ENCODE measurements at places on chromosomes 11 and 22.

DNA sequence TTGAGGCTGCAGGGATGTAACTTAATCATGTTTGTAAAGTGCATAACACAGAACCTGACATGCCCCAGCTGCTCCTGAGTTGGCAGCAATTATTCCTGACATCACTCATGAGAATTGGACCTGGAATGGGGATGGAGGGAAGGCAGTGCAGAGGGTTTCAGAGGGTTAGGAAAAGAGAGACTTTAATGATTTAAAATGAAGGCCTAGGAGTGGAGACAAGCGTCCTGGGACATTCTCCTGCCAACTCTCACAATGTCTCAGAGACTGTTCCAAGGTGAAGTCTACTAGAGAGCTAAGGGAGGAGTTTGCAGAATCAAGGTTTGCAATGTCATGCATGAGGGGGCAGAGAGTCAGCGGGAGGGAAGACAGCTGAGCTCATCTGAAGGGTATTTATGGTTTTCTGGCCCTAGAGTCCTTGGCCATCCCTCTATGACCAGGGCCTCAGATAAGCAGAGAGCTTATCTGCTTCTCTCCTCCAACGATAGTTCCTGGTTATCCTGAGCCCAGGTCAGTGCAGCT lies 36.9 kb downstream of the GGTLC2 start:
- no peak for DNase-seq

DNA sequence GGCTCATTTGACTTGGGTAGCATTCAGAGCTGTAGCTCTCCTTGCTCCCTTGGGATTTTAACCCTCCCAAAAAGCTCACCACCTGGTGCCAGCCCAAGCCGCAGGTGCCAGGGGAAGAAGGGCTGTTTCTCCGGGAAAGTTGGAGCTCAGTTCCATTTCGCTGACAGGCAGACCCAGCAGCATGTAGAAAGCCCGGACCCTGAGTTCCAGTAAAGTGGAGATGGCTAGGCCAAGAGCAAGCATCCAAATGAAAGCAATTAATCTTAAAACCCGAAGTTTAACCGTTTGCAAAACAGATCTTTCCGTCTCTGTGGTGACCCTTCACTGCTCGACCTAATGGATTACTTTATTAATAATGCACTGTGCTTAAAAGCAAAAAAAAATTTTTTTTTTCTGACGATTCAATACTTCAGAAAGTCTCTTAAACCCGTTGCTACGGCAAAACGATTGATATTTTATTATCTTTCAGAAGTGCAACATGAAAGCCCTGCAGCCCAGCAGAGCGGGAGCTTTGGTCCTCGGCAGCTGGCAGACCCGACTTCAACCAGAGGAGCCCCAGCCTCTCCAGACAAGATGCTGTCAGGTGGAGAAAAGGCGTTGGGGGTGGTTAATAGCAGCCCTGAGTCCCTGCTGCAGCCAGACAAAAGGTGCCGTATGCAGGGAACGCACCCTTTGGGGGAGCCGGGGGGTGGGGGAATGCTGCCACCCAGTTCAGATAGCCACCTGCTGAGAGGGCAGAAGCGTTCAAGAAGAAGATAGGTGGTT lies 3.3 kb downstream of the LMO1 start:
- DNase-seq: no peak

DNA sequence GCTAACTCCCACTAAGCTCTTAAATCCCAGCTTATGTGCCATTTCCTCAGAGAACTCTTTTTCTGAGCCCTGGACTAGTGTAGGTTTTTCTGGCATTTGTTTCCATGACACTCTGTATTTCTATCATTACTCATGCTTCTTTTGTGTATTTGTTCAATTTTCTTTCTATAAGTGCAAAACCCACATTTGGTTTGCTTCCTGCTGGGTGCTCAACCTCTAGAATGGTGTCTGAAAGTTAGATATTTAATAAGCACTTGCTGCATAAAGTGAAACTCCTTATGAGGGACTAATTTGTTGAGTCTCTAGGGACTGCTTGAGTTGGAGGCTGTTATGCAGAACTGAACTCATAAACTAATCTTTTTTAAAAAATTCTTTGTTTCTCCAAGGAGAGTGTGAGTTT lies 68.6 kb downstream of the SYT9 start:
- no peak for DNase-seq

- DNase-seq: no peak
Observed at GRCh38 chr22:17633217-17633997, 4.9 kb upstream of the ATP6V1E1 start.

DNA sequence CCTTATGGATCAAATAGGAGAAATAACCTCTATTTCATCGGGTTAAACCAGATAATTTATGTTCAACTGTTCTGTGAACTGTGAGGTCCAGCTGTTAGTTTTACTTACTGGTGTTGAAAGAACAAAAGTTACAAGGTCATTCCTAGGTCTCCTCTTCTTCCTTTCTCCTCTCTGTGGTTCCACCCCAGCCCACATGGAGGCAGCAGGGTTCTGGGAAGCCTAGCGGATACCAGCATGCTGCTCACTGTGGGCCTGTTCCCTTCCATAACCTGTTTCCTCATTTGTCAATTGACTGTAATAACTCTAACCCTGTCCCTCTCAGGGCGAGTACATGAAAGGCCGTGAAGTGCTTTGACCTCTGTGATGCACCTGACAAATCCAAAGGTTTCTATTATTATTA lies 27.8 kb downstream of the RELT start:
- no peak for DNase-seq

DNA sequence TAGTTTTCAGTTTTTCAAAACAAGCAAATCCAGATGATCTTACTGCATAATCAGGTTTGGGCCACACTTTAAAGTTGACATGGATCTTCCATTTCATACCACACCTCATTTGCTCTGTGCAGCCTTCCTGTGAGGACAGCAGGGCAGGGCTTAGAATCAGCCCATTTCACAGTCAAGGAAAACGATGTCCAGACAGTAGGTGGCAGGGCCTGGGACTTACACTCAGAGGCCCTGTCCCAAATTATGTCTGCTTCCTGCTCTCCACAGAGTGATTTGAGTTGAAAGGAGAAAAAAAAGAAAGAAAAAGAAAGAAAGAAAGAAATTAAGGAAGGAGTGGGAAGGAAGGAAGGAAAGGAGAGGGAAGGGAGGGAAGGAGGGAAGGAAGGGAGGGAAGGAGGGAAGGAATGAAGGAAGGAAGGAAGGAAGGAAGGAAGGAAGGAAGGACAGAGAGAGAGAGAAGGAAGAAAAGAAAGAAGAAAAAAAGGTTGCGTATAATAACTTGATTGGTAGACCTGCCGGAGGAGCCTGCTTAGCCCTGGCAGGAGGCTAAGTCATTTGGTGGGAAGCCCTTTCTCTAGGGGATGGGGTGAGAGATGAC lies 23.6 kb downstream of the TSKU start:
- DNase-seq: no peak

GRCh38 chr11:20132667-20133039 lies 27.6 kb downstream of the DBX1 start:
- DNase-seq: no peak

- no peak for DNase-seq
Observed at GRCh38 chr11:63599211-63600122, 14.8 kb downstream of the PLAAT3 start.

DNA sequence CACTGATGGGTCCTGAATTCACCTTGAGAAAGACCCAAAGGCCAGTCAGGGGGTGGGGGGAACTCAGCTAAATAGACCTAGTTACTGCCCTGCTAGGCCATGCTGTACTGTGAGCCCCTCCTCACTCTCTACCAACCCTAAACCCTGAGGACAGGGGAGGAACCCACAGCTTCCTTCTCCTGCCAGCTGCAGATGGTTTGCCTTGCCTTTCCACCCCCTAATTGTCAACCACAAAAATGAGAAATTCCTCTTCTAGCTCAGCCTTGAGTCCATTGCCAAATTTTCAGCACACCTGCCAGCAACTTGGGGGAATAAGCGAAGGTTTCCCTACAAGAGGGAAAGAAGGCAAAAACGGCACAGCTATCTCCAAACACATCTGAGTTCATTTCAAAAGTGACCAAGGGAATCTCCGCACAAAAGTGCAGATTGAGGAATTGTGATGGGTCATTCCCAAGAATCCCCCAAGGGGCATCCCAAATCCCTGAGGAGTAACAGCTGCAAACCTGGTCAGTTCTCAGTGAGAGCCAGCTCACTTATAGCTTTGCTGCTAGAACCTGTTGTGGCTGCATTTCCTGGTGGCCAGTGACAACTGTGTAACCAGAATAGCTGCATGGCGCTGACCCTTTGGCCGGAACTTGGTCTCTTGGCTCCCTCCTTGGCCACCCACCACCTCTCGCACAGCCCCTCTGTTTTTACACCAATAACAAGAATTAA lies 2.4 kb upstream of the TTC36 start:
- DNase-seq: no peak

DNA sequence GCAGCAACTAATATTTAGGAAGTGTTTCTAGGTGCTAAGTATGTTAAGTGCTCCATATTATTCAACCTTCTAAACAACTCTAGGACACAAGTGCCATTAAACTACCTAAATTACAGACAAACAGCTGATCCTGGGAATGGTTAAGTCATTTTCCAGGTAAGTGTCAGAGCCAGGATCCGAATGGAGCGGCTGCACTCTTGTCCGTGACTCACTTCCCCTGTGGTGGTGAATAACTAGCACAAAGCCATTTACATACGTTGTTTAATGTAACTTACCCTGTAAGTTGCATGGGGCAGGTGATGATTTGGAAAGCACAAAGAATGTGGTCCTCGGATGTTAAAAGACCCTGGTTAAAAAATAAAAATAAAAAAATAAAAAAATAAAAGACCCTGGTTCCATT lies 8.8 kb upstream of the PRG2 start:
- no peak for DNase-seq

GRCh38 chr11:101862391-101863233 lies 52.2 kb upstream of the CEP126 start:
- DNase-seq: no peak

DNA sequence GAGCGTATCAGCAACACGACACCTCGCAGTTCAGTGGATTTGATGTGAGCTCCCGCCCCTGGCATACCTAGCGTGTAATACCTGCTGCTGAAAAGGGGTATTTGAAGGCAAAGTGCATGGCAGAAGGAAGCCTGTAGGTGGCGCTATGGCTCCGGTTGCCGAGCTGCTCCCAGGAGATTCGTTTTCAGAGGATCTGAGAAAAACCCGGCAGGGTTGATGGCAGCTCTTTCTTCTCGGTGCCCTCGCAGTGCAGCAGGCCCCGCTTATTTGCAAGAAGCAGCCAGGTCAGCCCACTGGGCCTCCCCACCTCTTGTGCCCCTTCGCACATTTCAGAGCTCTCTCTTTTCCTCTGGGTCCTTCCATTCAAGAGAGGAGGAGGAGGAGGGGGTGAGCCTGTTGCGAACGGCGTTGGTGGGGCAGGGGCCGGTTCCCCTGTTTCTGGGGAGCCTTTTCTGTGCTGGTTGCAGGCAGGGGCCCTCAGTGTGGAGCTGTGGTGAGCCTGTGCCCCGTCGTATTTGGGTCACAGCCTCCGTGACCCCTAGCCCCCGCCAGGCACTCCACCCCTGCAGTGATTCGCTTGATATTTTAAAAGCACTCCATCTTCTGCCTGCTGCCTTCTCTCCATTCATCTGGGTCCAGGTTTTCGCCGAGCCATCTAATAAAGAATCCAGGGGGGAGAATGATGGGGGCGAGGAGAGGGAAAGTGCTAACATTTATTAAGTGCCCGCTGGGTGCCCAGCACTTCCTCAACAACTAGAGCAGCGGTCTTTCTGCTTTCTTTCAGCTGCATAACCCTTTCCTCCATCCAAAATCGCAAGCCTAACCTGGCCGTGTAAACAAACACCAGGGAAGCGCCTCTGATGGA lies 85.3 kb upstream of the SYT13 start:
- DNase-seq: no peak

- no peak for DNase-seq
Observed at GRCh38 chr11:114883472-114883871, 205.1 kb downstream of the NXPE2 start.

- DNase-seq: no peak
Observed at GRCh38 chr22:26246552-26246951, 77.3 kb downstream of the SEZ6L start.

DNA sequence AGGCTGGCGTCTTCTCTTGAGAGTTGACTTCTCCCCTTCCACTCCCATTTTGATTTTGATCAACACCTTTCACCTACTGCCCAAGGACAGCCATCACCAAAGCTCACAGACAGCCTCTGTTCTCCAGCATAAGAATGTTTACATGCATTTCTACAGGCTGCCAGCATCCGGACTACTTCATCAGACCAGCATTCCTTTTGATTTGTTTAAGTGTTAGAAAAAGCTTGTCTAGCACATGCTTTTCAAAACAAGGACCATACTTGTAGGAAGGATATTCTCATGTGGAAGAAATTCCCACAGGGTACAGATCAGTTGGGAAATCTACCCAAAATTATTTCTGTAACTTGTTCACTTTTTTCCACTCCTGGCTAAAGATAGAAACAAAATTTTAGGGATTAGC lies 6.2 kb upstream of the KCNA4 start:
- DNase-seq: no peak

DNA sequence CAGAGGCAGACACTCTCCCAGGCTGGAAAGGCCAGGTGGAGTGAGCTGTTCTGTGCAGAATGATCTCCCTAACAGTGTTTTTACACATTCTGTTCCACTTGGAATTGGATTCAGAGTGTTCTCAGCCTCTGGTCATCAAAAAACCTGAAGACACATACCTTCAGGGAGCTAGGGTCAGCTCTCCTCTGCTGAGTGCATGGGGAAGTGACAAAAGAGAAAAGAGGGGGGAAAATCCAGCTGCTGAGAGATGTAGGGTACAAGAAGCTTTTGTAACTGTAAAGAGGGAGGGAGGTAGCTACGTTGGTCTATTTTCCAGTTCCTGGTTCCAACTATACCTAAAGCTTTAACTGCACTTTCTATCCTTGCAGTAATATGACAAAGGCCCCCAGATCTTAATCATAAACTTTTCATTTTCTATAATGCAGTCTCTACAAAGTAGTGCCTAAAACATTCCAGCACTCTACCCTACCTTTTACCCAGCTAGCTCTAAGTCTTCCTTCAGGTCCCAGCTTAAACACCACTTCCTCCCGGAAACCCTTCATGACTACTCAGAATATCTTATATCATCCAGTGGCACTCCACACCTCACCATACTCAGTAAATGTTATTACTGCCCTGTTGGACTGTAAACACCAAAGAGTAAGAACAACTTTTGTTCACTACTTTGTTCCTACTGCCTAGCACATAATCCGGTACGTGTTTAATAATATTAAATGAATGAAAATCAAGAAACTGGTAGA lies 9.2 kb downstream of the MAPK1 start:
- DNase-seq: no peak

DNA sequence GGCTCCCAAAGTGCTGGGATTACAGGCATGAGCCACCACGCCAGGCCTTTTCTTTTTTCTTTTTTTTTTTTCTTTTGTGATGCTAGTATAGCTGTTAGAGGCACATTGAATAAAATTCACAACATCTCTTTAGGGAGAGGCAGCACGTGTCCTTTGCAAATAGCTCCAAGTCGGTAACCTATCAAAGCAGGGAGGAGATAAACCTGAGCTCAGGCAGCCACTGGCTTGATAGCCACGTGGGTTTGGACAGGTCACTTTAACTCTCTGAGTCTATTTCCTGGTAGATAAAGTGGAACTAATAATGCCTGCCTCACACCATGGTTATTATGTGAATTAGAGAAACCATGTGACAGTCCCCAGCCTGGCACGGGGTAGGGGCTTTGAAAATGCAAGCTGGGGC lies 43.1 kb upstream of the ATXN10 start:
- DNase-seq: no peak

- DNase-seq: no peak
Observed at GRCh38 chr11:108027057-108027456, 18.4 kb downstream of the CUL5 start.
